Parietal lobe (tissue), 2 donors: ENCODE measurements at places on chromosomes 12 and 14. TPM values are rescaled to one million over a fixed set of nuclear protein-coding genes. Genes with fewer than 3 reads are reported as not detected.

FGF6 gene
- total RNA-seq, result not detected

KRT3 gene
- not detected for total RNA-seq

MIP gene
- not detected for total RNA-seq

TMEM179 gene
- 43.2 TPM for total RNA-seq

MYF5 gene
- total RNA-seq, result not detected

RFLNA gene
- 7.2 TPM for total RNA-seq

KCNH5 gene
- 30.4 TPM for total RNA-seq

PTPN6 gene
- total RNA-seq, result 3.4 TPM

CYP46A1 gene
- 5.3 TPM for total RNA-seq

MIS18BP1 gene
- 38.2 TPM for total RNA-seq

DICER1 gene
- total RNA-seq, result 224 TPM

GLTP gene
- total RNA-seq, result 10.6 TPM

RHOF gene
- total RNA-seq, result 17.8 TPM

NTN4 gene
- 62.9 TPM for total RNA-seq

ANKLE2 gene
- 82.3 TPM for total RNA-seq

RNF212B gene
- total RNA-seq, result not detected

CDK17 gene
- 154 TPM for total RNA-seq

RD3L gene
- total RNA-seq, result not detected

TMEM117 gene
- total RNA-seq, result 13.8 TPM

SPX gene
- total RNA-seq, result 0.31 TPM

DAZAP2 gene
- total RNA-seq, result 80.1 TPM

TAS2R9 gene
- total RNA-seq, result 2.8 TPM

TEX52 gene
- not detected for total RNA-seq

TRIM9 gene
- total RNA-seq, result 107 TPM

LALBA gene
- not detected for total RNA-seq

KRT71 gene
- total RNA-seq, result not detected

SERPINA12 gene
- not detected for total RNA-seq

OTX2 gene
- 0.31 TPM for total RNA-seq

COX8C gene
- not detected for total RNA-seq

RPS29 gene
- total RNA-seq, result 1,735 TPM

TOMM20L gene
- not detected for total RNA-seq

GALNT9 gene
- 7.2 TPM for total RNA-seq

SDSL gene
- 0.94 TPM for total RNA-seq

C14orf180 gene
- total RNA-seq, result not detected

ALG10 gene
- total RNA-seq, result 29.7 TPM

ASPG gene
- 0.31 TPM for total RNA-seq

PAX9 gene
- total RNA-seq, result not detected

E2F7 gene
- total RNA-seq, result 5.0 TPM

USP44 gene
- 2.2 TPM for total RNA-seq

SPRING1 gene
- 22.2 TPM for total RNA-seq

ASCL1 gene
- 15.0 TPM for total RNA-seq

AKT1 gene
- 127 TPM for total RNA-seq

PRR4 gene
- total RNA-seq, result 13.5 TPM

DDHD1 gene
- 98.9 TPM for total RNA-seq
